ENCODE measurements at places on chromosomes 13 and 19.

GRCh38 chr13:106503730-106504453, 31.6 kb downstream of the EFNB2 start:
- no peak for DNase-seq

DNA sequence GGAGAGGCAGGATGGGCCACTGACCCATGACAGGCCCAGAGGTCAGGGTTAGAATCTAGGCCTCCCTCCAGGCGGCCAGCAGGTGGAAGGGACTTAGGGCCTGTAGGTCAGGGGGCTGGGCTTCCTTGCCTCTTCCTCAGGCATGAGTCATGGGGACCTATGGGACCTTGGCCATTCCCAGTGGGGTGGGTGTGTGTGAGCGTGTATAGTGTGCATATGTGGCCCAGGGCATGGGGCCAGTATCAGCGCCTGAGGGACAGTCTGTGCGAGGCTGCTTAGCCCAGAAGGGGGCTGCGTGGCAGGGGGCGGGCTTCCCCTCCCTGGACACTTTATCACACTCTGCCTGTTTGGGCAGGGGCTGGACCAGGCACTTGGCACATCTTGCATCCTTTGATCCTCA, 13.3 kb downstream of the KCTD15 start:
- DNase-seq: no peak

DNA sequence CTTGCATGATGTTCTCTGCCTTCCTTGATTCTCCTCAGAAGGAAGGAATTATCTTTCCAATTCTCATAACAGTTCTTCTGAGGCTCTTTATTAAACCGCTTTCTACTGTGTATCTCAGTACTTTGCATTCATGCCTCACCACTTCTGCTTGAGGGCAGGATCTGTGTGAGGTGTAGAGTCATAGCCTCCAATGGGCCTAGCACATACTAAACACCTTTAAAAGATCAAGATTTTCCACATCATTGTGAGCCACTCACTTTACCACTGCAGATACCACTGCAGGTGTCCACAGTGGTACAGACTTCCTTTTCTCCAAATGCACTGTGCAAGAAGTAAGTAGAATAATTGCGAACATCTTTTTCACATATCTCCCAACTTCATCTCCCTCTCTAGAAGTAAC, 76.7 kb downstream of the NDFIP2 start:
- DNase-seq: no peak

DNA sequence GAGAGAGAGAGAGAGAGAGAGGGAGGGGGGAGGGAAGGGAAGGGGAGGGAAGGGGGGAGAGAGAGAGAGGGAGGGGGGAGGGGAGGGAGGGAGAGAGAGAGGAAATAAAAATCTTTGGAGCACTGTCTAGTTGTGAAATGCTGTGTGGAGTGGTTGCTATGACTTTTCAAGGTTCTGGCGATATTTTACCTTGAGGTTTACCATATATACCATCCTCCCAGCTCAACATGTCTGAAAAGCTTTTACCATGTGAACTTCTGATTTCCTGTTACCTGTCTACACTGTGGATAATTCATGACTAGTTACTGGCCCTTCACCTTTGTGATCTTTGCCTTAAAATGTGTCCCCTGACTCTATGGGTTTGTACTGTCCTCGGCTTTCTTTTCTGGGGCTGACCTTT, 38.2 kb downstream of the SERP2 start:
- DNase-seq: no peak

DNA sequence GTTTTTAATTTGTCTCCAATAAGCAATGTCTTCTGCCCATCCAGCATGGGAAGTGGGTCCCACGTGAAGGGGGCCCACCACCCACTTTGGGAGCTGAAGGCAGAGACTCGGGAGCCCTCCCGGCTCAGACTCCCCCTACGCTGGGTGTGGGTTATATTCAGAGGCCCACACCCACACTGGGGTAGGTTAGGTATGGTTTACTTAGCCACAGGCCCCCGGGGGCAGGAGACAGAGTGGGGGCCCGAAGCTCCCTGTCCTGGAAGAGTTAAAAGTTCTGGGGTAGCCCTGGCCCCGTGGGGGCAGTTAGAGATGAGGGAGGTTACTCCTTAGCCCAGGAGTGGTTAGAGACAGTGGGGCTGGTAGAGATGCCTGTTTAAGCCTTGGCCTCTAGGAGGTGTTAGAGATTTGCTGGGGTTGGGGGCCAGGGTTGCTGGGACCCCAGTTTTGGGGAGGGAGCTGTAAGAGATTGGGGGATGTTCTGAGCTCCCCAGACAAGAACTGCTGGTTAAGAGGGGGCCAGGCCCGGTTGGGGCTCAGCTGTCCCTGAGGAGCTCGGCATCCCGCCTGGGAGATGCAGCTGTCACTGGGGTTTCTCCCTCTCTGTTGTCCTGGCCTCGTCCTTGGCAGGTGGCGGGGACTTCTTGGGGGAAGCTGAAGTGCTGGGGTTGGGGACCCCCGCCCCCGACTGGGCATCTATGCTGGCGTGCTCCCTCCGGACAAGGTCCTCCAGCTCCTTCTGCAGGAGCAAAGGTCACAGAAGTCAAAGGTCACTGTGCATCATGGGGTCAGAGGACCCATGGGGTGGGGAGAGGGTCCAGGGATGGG, 712 bp upstream of the RINL start:
- no peak for DNase-seq

- DNase-seq: no peak
These were observed 161.4 kb upstream of the SPRY2 start for GRCh38 chr13:80502359-80502758.

DNA sequence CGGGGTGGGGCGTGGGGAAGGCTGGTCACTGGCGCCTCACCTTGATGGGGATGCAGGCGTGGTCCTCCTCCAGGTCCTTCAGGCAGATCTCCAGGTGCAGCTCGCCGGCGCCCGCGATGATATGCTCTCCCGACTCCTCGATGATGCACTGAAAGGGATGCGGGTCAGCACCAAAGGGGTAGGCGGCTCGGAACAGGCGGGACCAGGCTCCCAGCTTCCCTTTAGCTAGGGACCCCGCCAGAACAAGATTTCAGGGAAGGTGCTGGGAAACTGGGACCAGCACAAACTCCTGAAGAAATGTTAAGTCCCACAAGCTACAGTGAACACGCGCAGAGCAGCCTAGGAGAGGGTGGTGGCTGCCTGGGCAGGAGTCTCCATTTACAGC, 6.0 kb downstream of the EEF2 start:
- DNase-seq: no peak

GRCh38 chr19:5892772-5893275, 10.8 kb downstream of the NDUFA11 start:
- no peak for DNase-seq

Measured in cerebellar nuclear complex (tissue), 1 donor.